Right cardiac atrium (tissue), 5 donors: ENCODE measurements at places on chromosomes 5 and 9.

DNA sequence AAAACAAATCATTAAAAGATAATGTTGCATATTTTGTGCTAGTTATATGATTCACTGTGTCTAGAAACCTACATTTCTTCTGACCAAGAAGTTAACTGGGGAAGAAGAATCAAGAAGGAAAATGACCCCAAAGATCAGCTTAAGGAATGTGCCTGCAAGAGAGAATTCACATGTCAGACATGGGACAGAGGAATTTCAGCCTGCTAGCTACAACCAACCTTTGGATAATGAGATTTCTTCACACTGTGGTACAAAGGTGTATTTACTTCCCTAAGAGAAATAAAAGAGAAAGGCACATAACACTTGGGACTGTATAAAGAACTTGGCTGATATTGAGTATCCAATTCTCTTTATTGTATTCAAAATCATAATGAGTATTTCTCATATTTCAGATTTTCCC lies 39.6 kb upstream of the ELL2 start:
- DNase-seq: no peak

DNA sequence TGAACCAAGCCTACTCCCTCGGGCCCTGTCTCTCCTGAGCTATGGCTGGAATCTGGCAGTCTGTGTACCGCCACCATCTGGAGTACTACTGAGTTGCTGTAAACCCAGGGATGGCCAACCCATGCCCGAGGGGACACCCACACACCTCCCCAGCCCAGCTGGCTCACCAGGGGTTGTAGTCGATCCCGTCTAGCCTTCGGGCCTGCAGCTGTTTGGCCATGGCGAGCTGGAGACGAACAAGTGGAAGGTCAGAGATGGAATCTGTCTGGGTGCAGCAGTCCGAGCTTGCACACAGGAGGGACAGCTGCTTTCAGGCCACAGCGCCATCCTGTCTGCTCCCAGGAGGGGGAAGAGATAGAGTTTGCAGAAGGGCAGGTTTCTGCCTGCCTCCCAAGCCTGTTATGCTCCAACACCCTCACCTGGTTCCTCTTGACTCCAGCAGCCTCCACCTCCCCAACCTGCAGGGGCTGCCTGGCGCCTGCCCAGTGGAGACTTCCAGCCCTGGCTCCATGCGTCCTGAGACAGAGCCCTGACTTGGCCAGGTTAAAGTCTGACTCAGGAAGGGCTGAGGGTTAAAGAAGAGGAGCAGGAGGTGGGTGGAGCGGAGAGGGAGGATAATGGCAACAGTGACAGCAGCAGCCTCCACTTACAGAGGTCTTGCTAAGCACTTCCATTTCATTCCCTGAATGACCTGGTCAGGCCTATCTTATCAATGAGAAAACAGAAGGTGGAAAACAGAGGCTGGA lies 15.8 kb upstream of the SPOUT1 start:
- DNase-seq: no peak

DNA sequence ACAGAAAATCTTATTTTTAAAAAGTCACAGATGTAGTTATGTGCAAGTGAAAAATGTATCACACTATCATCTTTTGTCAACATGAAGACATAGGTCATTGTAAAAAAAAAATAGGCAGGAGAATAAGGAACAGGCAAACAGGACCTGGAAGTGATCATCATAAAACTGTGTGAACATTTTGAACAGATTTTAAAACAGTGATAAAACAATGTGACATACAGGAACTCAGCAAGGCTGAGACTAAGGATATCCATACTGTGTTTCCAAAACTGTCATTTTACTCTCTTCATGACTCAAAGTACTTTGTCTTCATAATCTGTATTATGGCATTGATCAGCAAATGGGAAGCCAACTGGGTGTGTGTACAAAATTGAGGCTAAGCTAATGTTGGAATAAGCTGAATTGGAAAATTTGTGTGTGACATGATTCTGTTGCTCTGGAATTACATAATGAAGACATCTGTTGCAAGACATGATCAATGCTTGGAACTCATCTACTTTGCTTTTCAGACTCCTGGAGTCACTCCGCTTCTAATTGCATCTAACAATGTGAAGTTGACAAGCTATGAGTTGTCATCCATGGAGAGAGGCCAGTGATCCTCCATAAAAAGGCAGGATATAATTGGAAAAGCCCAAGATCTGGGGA lies 978.7 kb upstream of the NUDT12 start:
- no peak for DNase-seq

DNA sequence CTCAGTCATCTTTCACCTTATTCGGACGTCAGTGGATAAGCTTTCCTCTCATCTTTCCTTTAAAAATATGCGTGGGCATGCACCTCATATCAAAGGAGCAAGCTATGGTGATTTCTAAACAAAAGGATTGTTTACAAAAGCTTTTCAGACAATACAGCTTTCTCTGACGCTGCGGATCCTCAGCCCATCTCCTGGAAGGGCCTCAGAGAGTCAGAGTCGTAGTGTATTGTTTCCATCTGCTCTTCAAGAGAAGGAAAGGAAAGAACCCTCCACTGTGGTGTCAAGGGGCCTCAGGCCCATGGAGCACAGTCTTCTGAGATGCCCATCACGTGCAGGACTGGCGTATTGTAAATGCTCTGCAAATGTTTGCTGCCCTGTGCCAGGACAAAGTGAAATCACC lies 163.4 kb upstream of the MAP1B start:
- DNase-seq: no peak

DNA sequence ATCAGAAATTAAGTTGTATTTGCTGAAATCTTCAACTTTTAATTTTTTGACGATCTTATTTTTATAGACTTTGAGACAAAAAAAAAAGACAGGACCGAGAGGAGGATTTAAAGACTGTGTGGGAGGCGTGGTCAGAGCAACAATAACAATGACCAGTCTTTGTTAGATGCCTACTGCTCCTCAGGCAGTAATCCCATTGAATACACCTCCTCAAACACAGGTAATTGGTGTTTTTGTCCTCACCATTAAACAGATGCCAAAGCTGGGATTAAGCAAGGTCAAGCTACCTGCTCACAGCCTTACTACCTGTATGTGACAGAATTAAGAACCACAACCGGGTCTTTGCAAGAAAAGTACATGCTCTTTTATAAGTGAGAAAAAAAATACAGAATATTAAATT lies 233.3 kb upstream of the GRAMD2B start:
- no peak for DNase-seq

- no peak for DNase-seq
These were observed 11.0 kb downstream of the NAIP start for GRCh38 chr5:71014176-71014575.

DNA sequence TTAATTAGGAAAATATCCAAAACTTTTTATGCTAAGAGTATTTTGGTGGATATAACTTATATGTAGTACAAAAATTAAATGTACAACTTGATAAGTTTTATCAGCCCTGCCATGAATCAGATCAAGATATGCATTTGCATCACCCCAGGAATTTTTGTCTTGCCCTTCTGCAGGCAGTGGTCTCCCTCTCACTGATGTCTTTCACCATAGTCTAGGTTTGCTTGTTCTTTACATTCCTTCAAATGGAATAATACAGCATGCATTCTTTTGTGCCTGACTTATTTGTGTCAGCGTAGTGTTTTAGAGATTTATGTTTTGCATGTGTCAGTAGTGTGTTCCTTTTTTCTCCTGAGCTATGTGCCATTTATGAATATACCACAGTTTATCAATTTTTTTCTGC lies 36.4 kb downstream of the RNF180 start:
- no peak for DNase-seq

GRCh38 chr5:132477784-132478365 lies 12.7 kb downstream of the IRF1 start:
- no peak for DNase-seq

- no peak for DNase-seq
These were observed 12.2 kb downstream of the IRF1 start for GRCh38 chr5:132478366-132478871.

- DNase-seq: no peak
These were observed 280.6 kb downstream of the EPB41L4A start for GRCh38 chr5:112138526-112138925.

GRCh38 chr5:78345485-78345884 lies 14.9 kb upstream of the SCAMP1 start:
- no peak for DNase-seq

DNA sequence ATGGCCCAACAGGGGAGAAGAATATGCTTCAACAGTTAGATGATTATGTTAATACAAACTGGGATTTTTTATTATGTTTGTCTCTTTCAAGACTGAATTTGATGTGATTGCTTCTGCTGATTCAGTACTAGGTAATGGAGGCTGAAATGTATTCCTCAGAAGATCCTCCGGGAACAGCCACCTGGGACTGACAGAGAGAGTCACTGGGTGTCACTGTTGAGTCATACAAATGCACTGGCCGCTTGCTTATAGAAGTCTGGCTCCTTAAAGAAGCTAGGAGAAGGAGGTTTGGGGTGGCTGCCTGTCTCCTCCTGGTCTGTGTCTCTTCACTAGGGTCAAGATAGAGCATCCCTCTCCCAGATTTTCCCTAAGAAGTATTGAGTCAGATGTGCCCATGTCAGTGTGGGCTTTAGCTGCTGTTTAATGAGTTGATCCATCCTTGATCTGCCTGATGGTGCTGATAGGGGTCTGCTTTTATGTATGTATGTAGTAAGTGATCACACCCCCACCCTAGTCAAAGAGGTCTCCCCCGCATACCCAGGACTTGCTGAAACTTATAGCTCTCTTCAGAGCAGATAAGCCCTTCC lies 773.4 kb downstream of the BRINP1 start:
- DNase-seq: no peak

DNA sequence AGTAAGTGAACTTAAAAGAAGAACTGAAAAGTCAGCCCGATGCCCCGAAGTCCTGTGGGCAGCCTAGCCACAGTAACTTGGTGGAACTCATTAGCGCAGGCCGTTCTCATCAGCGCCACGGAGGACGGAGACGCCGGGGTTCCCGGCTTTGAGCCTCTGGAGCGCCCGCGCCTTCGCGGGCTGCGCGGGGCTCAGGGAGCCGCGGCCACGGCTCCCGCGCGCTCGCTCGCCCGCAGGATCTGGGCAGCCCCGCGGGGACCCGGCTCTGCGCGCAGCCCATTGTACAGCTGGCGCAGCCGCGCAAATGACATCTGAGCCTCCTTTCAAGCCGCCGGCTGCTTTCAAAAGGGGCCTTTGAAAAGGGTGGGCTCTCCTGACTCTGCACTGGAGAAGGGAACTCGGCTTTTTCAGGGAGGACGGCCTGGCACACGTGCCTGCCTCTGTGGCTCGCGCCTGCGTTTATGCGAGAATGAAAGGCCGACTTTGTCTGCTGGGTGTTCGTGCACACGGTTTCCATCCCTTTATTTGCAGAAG lies 40.7 kb downstream of the TLR4 start:
- DNase-seq: peak; percentile 65

DNA sequence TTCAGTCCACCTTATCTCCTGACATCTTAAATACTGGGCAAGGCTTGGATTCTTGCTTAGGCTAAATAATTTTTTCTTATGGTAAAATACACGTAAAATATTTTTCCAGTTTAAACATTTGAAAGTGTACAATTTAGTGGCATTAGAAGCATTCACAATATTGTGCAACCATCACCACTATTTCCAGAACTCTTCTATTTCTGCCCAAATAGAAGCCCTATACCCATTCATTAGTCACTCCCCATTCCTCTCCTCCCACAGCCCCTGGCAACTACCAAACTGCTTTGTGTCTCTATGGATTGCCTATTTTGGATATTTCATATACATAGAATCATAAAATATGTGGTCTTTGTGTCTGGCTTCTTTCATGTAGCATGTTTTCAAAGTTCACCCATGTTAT lies 57.6 kb downstream of the IL31RA start:
- DNase-seq: no peak

- no peak for DNase-seq
These were observed 66.3 kb upstream of the FANCC start for GRCh38 chr9:95383845-95384244.

DNA sequence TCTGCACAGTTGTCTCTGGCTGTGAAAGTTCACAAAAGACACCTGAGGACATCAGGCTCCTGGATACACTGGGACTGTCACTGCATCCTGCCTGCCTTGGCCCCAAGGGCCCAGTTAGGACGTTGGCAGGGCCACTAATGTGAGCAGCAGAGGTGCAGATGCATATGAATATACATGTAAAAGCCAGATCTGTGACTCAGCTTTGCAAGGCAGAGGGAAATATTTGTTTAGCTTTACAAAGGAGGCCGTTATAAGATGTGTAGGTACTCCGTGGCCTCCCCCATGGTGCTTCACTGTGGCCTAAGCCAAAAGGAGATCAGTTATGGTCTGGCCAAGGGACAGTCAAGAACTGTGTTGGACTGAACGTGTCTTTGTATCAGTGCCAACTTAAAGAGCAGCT lies 4.1 kb upstream of the C1QTNF3 start:
- DNase-seq: no peak

DNA sequence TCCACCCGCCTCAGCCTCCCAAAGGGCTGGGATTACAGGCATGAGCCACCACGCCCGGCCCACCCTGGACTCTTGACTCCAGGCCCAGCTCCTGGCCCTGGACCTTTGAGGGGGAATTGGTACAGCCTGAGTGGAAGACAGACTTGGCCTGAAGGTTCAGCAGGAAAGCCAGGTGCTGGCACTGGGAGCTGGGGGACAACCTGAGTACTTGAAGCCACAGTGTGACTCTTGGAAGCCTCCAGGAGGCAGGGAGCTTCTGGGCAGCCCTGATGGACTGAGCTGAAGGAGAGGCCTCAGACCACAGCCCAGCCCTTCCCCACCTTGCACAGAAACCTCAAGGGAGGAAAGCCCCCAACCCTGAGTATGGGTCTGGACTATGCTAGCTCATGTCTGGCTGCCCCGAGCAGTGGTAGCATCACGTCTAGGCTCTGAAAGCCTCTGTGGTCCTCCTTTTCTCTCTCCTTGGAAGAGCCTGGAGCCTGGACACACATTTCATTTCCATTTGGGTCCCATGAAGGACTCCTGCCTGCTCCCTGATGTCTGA lies 54.1 kb downstream of the RASGEF1C start:
- DNase-seq: no peak

DNA sequence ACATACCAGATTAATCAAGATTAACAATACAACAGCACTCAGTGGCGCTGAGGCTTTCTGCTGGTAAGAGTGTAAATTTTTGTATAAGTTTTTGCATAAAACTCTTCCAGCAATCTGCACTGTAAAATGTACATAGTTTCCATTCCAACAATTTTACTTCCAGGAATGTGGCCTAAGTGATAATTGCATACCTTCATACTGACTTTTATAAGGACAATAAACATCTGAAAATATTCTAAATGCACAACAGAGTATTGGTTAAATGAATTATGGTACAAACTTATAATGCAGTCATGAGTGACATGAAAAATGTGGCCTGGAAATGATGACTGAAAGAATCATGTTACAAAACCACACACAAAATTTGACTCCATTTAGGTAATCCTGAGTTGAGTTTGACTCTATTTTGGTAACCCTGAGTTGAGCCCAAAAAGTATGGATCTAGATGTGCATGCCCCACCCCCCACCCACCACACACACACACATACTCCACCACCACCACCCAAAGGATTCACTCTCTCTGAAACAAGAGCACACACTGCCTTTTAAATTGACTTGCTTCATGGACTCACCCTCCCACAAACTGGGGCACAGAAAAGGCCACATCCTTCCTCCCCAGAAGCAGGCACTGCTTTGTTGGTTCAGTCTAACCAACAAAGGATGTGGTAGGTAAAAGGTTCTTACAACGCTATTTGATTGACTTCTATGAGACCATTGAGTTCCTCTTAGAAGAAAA lies 137.6 kb downstream of the SUSD1 start:
- DNase-seq: no peak

GRCh38 chr9:131809941-131810344 lies 70.1 kb upstream of the RAPGEF1 start:
- DNase-seq: no peak

GRCh38 chr5:75869891-75870290 lies 152.7 kb upstream of the POC5 start:
- no peak for DNase-seq
